ENCODE measurements at places on chromosomes 3 and 15.
A peak's percentile ranks its signal among the peaks of the same experiment; 100 is the strongest.

GRCh38 chr3:140050396-140050795, 115.4 kb downstream of the CLSTN2 start:
- no peak for DNase-seq

GRCh38 chr15:60576044-60576443, 97.1 kb upstream of the ICE2 start:
- DNase-seq, result no peak

DNA sequence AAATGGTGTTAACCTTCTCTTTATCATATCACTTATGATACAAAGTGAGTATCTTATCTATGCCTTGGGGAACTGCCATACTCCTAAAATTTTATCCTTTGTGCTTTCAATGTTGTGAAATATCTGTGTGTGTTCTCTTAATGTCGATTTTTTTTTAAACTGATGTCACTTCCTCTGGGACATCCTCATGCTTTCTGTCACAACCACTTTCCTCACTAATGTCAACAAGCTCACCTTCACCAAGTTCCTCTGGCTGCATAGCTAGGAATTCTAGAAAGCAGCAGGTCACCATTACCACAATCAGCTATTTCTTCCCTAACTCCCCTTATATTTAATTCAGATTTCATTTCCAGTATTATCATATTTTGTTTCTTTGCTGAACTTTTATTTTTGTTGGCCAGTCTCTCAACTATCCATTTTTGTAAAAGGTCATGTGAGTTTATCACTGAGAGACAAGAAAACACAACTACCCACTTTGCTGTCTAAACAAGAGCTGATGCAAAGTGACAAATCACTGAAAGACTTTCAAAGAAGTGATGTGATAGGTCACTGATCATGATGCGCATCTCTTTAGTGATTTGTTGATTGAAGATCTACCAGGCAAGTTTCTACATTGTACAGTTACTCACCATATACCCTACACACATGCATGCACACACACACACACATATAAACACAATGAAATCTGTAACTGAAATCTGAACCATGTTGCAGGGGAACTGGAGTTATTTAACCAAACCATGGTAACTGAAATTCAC, 369.0 kb downstream of the ULK4 start:
- no peak for DNase-seq

DNA sequence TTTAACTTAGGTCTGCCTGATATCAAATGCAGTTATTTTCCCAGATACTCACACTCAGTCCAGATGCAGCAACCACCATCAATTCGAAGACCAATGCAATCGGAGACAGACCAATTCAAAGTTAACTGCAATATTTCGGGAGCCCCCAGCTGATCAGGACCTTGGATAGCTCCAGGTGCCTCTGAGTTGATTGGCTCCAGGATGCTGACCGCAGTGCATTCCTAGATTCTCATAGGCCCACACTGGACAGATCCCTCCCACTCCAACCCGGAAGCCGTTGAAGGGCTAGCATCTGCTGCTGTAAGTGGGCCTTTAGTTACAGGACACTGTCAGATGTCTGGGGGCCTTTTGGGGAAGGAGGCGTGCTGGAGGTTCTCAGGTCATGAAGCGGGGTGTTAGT, 89.5 kb upstream of the ATP2B2 start:
- peak; percentile 10 for DNase-seq

DNA sequence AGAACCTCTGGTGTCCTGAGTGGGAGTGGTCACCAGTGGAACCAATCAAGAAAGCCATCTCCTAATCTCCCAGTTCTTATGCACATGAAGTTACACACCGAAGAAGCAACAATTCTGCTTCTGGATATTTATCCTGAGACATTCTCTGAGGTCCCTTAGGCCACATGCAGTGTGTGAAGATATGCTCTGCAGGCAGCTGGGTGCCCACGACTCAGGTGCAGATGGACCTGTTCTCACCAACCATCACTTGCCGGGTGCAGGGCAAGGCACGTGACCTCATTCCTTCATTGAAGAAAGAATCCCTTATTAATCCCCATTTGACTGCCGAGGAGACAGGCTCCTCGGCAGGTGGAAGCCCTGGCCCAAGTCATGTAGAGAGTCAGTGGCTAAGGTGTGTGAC, 79.8 kb downstream of the WNT7A start:
- DNase-seq, result no peak

GRCh38 chr3:33007776-33008175, 56.3 kb downstream of the CCR4 start:
- DNase-seq, result no peak

GRCh38 chr15:77855871-77856270, 221.6 kb downstream of the TBC1D2B start:
- no peak for DNase-seq

GRCh38 chr3:13120928-13121552, 47.8 kb upstream of the IQSEC1 start:
- DNase-seq, result no peak

GRCh38 chr3:47804577-47804976, 1.6 kb downstream of the DHX30 start:
- no peak for DNase-seq

DNA sequence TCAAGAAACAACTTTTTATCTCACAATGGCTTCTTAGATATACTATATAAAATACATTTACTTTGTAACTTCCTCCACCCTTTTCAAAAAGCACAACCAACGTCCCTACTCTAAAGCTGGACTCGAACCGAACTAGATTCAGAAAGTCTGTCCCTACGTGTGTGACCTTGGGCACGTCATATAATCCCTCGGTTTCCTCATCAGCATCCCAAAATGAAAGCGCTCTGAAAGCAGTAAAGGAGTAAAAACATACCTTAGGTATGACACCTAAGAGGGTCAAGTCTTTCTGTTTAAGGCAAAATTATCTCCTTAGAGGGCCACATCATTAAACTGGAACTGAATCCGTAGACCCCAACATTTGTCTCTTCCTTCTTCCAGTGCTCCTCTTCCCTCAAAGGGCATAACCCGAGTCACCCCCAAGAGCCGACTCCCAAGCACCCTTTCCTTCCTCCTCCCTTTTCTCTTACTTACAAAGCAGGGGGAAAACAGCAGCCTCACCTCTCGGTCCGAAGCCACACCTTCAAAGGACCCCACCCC, 663 bp downstream of the PDCD10 start:
- DNase-seq, result no peak

- no peak for DNase-seq
These were observed 63.2 kb downstream of the SSUH2 start for GRCh38 chr3:8581373-8581772.

GRCh38 chr3:18712713-18713576, 287.8 kb upstream of the SATB1 start:
- no peak for DNase-seq

- no peak for DNase-seq
These were observed 20.4 kb downstream of the PTH1R start for GRCh38 chr3:46897829-46898320.

GRCh38 chr3:13647298-13648059, 98.6 kb downstream of the FBLN2 start:
- no peak for DNase-seq

DNA sequence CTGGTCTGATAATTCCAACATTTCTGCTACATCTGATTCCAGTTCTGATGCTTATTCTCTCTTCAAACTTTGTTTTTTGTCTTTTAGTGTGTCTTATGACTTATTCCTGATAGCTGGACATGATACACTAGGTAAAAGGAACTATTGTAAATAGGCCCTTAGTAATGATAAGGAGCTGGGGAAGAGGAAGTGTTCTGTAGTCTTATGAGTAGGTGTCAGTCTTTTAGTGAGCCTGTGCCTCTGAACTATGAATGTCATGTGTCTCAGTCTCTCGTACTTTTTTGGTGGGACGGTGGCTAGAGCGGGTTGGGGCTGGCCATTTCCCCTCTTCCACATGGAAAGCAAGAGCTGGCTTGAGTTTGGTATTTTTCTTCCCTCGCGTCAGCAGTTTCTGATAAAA, 41.2 kb downstream of the PCCB start:
- no peak for DNase-seq

DNA sequence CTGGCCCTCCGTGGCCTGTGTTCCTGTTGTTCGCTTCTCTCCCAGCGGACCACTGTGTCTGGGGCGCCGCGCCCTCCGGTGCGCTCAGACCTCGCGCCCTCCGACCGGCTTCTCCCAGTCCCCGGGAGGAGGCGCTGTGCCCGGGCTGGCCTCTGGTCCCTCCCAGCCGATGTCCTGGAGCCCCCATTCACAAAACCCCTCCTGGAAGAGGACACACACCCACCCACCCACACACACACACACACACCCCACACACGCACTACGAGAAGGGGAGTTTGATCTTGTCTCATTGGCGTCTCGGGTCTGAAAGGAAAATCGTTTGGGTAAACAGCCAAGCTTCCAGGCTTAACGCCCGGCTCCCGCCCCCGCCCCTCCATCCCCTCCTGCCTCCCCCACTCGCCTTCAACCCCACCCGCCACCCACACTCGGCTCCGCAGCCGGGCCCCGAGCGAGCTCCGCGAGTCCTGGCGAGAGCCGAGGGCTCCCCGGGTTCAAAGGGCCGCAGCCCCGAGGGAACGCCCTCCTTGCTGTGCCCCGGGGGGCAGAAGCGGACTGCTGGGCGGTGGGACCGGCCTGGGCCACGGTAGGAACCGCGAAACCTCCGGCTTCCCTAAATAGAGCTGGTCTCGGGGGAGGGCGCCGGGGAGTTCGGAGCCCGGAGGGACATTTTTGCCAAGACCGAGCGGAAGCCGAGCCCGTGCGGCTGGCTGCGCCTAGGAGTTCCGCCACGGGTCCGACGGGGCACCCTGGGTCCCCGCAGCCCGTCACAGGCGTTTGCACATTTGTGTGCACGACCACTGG, 23.6 kb downstream of the NR2F2 start:
- DNase-seq, result no peak

DNA sequence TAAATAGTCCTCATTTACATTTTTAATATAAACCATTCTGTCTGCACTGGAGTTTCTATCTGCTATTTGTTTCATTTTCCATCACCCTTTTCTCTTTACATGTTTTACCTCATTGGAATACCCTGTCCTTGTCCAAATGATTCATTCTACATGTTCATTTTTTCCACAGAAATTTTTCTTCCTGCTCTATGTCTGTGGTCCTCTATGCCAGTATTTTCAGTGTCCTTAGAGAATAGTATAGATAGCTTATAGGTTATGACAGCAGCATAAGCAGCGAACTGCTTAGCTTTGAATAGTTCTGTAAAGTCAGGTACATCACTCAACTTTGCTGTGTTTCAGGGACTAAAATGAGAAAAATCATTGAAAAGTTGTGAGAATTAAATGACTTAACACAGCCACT, 742.3 kb upstream of the CBLB start:
- no peak for DNase-seq

DNA sequence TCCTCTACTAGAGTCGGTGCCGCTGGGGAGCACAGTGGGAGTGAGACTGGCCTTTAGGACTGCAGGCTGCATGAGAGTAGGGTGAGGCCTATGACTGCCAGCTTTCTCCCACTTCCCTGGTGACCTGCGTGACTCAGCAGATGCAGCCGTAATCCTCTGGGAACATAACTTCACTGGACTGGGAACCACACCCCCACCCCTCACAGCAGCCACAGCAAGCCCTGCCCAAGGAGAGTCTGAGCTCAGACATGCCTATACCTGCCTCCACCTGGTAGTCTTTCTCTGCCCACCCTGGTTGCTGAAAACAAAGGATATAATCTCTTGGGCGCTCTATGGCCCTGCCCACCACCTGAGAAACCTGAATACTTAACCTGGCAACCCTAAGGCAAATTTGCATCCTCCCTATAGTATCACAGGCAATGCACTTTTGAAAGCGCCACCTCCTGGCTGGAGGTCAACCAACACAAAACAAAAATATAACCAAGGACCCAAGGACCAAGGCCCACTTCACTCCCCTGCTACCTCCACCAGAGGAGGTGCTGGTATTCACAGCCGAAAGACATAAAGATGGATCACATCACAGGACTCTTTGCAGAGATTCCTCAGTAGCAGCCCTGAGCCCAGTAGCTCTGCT, 308.9 kb downstream of the CTNNB1 start:
- DNase-seq, result no peak

GRCh38 chr15:31732726-31733125, 297.6 kb upstream of the CHRNA7 start:
- DNase-seq, result no peak

DNA sequence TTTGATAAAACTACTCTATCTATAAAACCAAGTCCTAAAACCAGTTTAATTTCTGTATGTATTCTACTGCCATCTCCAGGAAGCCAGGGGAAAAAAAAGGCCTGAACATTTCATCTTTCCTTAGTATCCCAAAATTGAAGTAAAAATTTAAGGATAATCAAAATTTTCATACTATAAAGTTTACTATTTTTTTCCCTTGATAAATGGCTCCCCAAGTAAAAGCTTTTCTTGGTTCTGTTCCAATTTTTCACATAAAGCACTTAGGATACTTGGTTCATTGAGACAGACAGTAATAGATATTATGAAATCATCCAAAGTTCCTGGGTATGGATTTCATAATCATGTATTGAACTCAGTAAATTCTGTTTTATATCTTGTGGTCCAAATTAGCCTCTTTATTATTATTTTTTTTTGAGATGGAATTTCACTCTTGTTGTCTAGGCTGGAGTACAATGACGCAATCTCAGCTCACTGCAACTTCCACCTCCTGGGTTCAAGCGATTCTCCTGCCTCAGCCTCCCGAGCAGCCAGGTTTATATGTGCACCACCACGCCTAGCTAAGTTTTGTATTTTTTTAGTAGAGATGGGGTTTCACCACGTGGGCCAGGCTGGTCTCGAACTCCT, 34.5 kb downstream of the ICE2 start:
- no peak for DNase-seq

DNA sequence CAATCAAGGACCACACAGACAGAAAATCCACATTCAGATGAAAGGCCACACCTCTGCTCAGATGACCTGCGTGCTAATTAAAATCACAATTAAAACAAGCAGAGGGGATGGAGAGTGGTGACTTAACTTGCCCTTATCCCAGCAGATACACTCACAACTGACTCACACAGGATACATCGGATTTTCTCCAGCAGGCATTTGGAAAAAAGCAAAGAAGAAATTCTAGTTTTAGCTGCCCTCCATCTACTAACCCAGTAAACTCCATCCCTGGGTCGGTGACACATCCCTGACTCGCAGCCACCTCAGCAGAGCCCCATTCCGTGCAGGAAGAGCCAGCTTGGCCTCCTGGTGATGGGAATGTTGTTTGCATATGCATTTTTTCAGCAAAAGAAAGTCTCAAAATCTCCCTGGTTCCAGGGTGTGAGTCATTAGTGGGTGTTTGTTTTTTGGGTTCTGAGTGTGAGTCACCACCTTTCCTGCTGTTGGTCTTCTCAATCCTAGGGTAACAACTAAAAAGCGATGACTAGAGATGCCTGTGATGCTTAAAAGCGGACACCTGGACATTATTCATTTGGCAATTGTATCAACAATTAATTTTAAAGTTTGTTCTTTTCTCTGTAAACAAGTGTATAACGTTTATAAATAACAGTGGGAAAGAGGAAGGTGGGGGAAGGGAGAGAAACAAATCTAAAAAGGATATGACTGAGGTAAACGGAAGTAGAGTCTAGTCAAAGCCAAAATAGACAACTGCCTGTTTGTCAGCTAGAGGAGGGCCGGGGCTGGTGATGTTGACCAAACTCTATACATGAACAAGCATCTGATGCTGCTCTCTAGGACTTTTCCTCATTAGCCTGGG, 49.8 kb upstream of the SLC4A7 start:
- no peak for DNase-seq
